Stimulated activated CD8-positive, alpha-beta memory T cell treated with anti-CD3 and anti-CD28 coated beads, Interleukin-2, amount 100 ng/mL, for 1 hour (primary cell): ENCODE measurements at places on chromosomes 6 and 20.

- no peak for DNase-seq
Observed at GRCh38 chr20:31580706-31581105, 24.4 kb upstream of the ID1 start.

- no peak for DNase-seq
Observed at GRCh38 chr20:51494241-51495110, 48.0 kb downstream of the NFATC2 start.

DNA sequence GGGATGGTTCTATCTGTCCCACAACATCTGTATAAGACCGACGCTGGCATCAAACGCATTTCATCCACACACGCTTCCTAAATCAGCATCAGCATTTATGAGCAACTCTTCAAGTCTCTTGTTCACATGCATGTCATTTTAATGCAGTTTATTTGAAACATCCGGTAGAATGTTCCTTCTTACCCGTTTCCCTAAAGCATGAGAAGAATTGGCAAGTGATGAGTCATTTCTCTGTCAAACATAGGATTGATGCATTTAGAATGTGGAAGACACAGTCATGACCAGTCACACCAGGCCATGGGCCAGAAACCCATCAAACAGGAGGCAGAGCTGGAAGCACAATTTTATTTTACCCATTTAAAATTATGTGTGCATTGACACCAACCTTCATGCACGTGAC is 122.8 kb downstream of the UST start:
- no peak for DNase-seq

DNA sequence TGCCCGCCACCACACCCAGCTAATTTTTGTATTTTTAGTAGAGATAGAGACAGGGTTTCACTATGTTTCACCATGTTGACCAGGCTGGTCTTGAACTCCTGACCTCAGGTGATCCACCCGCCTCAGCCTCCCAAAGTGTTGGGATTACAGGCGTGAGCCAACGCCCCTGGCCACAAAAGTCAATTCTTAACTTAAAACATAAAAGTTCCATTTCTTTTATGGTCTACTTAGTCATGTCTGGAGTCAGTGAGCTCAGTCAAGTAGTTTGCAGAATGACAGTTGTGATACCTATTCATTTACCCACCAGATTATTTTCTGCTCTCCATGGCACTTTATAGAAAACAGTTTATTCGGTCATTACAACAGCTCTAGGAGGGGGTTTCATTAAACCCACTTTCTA is 103.1 kb upstream of the ESR1 start:
- no peak for DNase-seq

DNA sequence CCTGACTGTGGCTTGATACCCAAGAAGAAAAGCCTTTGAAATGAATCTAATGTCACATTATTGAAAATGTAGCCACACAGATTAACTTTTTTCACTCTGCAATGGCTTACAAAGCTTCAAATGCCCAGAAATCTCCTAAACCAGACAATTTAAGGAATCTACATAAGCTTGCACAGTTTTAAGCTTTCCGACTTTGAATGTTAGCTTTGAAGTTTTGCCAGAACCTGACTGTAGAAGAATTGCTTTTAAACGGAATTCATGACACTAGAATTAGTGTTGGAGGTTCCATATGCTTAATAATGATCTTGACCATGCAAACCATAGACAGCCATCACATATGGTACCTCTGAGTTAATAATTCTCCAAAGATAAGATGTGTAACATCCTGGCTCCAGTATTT is 798.5 kb upstream of the EPHA7 start:
- no peak for DNase-seq

DNA sequence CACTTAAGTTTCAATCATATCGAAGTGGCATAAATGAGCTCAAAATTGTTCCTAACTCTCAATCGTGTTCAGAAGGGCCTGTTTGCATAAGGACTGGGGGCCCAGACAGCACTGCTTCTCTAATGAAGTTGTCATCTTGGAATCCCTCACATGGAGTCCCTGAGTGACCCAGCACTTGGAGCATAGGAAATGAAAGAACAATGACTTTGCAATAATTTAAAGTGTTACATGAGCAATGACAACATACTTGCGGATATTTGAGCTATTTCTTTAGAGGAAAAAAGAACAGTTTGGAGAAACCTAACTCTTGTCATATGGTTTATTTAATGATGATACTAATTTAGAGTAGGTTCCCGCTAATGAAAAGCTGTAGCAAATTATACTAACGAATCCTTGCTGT is 239.9 kb downstream of the TSHZ2 start:
- DNase-seq: no peak

- no peak for DNase-seq
Observed at GRCh38 chr20:4688305-4688704, 33.4 kb upstream of the PRND start.

- no peak for DNase-seq
Observed at GRCh38 chr6:152981989-152982903, 595 bp downstream of the FBXO5 start.

DNA sequence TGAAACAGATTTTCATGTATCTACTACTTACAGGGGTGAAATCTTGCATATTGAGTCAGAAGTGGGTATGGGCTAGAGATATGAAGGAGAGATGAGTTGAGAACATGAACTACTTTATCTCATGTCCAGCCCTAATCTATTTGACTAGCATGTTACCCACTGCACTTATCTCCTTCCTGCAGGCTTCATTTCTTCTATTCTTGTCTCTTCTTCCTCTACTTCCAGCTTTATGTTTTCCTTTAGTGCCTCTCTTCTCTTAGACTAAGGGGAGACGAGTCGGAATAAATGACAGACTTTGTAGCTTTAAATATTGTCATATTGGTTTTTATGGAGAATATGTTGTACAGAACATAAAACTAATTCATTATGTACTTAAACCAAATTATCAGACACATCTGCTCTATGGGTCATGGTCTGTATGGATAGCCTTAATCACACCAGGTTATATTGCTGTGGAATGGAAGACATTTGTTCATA is 5.3 kb downstream of the RAB32 start:
- DNase-seq: no peak

DNA sequence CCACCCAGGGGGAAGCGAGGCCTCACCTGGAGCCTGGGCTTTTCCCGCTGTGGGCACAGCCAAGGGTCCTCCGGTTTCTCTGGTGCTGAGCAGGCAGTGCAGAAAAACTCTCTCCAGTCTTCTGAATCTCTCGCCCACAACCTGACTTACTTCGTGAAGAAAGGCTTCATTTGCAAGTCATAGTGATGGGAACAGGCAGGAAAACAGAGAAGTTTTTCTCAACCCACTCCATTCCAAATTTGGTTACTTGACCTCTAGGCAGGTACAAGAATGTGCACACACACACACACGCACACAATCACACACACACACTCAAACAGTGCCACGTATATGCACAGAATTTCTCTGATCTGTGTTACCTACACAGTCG is 524.5 kb downstream of the CD83 start:
- DNase-seq: no peak

DNA sequence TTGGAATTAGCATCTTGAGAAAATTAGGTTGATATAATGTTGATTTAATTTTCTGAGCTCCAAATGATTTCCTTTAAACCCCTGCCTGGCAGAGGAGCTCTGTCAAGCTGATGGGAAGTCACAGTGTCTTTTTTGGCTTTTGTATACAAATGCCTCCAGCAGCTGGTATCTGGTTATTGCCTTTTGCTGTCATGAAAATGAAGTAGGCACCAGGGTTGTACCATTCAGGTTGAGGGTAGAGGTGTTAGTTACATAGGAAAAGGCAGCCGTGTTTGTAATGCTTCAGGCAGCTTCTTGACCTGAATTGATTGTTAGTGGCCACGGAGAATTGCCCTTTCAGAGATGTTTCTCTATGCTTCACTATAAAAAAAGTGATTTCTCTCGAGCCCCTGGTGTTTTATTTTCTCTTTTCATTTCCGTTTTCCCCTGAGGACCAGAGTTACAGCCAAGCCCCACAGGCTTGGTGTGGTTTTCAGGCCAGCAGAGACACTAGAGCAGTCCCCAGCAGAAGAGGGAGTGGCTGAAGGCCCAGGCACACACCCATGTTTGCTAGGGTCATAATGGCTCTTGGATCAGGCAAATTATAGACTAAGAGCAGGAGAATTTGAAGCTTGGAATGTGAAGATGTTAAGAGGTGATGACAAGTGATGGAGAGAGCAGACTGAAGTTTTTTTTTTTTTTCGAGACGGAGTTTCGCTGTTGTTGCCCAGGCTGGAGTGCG is 21.6 kb downstream of the CMTR1 start:
- no peak for DNase-seq

DNA sequence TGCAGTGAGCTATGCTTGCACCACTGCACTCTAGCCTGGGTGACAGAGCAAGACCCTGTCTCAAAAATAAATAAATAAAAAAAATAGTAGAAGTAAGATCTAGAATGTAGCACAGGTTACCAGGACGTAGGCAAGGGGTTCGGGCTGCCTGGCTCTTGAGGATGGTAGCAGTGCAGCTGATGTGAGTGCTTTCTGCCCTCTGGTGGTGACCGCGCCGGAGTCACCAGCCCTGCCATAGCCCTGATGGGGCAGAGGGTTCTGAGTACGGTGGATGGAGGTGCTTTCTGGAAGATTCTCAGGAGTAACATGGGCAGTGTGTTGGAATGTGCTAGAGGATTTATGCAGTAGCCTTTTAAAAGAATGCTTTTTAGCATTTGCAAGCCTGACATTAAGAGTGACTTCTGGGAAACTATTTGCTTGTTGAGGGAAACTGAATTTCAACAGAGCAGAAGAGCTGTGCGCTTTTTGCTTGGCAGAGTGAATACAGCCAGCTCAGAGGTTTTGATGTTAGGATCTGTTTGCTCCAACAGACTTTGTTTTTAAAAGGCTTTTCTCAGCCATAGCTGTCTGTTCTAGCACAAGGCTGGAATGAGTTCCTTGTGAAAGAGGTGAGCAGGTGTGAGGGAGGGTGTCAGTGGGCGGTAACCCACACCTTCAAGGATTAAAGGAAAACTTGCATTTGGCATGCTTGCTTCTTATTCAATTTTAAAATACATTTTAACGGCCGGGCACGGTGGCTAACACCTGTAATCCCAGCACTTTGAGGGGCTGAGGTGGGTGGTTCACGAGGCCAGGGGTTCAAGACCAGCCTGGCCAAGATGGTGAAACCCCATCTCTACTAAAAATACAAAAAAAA is 65.9 kb downstream of the PTPN1 start:
- no peak for DNase-seq
